ENCODE measurements at places on chromosomes 13 and 19.
A peak's percentile ranks its signal among the peaks of the same experiment; 100 is the strongest.

DNA sequence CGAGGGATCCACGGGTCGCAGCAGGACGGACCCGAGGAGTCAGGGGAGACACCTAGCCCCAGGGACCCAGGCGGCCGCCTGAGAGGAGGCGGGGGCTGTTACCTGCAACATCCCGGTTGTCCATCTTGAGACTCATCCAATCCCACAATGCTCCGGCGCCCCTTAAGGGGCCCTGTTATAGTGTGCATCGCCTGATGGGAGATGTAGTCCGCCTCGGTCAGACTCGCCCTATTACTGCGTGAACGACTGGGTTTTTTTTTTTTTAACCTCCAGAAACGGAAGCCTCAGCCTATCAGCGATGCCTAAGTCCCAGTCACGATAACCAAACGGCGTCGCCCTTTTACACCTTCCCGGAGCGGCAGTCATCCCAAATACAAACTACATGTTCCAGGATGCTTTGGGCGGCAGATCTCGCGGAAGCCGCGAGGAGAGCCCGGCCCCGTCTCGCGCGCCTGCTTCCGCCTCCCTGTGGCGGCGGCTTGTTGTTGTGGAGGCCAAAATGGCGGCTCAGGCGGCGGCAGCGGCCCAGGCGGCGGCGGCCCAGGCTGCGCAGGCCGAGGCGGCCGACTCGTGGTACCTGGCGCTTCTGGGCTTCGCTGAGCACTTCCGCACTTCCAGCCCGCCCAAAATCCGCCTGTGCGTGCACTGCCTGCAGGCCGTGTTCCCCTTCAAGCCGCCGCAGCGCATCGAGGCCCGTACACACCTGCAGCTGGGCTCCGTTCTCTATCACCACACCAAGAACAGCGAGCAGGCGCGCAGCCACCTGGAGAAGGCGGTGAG is at the start of the genes MAU2 and SUGP1:
MAU2 (plus strand) TSS at position 469 of the 780 bp plus-strand sequence; CDS start at position 500, 31 bp downstream.
SUGP1 (minus strand) TSS at position 149 of the 780 bp plus-strand sequence; CDS start at position 136, 13 bp downstream.
- peak; percentile 68 for DNase-seq

DNA sequence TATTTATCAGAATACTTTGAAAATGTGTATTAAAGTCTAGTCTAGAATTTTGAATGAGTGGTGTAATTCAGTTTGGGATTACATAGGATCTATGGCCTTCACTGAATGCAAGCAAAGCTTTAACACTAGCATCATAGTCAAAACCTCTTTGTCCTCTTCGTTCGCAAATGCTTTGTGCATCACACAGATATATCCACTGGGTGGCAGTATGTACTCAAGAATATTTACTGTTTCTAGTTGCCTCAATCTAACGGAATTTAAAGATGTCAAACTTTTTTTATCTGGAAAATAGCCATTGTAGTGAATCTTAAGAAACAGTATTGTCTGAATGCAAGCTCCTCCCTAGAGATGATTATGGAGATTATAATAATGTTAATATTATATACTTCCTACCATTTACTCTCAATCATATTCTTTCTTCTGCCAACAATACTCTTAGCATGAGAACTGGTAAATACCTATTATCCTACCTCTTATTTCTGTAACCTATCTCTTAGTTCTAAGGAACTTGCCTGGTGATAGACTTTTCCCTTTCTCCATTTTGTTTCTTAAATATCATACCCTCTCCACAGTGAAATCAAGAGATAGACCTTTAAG is 25.8 kb downstream of the LACC1 start:
- DNase-seq: peak; percentile 61

DNA sequence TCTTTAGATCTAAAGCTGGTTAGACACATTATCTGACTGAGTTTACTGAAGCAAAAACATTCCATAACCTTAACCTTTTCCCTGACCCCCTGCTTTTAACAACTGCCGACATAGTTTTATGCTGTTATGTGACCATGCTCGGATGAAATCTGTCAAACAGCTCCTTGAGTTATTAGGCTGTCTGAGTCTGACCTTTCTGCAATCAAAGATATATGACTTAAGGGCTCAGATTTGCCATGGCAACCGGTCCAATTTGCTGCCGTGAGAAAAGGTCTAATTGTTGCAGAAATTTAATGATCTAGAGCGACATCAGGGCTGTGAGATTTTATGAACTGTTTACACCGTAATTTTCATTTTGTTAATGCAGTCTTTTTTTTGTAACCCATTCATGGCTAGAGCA is 61.8 kb downstream of the URI1 start:
- DNase-seq: no peak

DNA sequence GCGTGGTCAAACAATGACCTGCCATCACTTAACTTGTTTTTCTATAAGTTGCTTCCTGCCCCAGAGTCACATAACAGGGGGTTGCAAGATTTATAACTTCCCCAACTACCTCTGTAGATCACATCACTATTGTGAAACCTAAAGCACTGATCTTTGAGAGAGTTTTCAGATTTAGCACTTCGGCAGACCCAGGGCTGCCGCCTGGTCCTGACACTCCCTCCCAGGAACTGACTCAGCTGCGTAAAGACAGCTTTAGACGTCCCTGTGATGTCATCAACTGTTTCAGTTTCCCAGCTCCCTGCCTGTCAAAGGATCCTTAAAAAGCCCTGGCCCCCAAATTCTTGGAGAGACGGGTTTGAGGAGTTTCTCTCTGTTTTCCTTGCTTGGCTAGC is 33.3 kb downstream of the IGFL2 start:
- no peak for DNase-seq

- DNase-seq: no peak
Measured at GRCh38 chr13:22647156-22647850, 533.5 kb upstream of the SGCG start.

GRCh38 chr19:52981329-52981728 is 18.6 kb upstream of the ZNF816 start:
- no peak for DNase-seq

DNA sequence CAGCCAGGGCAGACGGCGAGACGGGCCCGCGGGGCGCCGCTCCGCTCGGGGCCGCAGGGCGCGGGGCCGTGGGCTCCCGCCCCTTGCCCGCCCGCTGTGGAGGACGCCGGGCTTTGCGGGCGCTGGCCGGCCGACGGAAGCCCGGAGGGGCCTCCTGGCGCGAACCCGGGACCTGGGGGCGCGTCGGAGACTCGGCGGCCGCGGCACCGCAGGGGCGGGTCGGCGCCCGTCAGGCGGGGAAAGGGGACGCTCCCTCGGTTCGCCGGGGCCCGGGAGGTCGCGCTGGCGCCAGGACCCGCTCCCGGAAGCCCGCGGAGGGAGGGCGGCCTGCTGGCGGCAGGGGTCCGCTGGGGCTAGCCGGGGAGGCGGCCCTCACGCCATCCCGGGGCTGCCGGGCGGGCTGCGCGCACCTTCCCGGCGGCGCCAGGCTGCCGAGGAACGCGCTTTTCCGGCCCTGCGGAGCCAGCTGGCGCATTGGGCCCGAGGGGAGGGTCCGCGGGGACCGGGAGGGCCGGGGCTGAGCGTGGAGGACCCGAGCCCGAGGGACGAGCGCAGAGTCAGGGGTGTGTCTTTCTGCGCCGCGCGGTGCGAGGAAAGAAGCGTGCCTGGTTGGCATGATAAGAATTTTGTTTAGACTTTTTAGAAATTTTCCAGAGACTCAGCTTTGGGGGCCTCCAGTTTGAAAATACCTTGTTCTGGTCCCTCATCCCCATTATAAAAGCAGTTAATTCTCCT is 511 bp downstream of the GARRE1 start:
- no peak for DNase-seq

- no peak for DNase-seq
Measured at GRCh38 chr19:29967623-29968022, 25.6 kb downstream of the URI1 start.

GRCh38 chr19:32336259-32337083 is 8.9 kb upstream of the ZNF507 start:
- DNase-seq: peak; percentile 40

DNA sequence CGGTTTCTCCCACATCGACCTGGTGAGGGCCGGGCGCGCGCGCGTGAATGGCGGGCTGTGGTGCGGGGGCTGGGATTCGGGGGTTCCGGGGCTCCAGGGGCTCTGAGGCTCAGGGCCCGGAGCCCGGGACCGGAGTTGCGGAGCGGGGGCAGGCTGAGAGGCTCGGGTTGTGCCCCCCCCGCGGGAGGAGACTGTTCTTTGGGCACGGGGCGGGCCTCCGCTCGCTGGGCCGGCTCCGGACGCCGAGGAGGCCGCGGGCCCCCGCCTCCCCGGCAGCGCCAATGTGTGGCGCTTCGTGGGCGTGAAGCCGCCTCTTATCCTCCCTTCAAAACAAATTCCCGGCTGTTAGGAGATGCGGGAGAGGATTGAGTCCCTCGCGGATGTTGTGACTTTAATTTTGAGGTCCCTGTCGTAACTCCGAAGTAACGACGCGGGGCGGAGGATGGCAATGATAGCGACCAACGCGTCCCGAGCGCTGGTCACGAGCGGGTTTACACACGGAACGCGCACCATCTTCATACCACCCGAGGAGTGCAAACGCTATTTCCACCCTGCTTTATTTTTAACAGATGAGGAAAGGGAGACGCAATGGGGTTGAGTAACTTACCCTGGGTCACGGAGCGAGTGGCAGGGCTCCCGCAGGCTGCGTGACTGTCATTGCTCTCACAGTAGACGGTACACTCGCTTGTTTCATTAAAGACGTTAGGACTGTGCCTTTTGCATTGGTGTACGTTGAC is 536 bp downstream of the UBA2 start:
- DNase-seq: no peak
